ENCODE measurements at places on chromosomes 7 and 10.

DNA sequence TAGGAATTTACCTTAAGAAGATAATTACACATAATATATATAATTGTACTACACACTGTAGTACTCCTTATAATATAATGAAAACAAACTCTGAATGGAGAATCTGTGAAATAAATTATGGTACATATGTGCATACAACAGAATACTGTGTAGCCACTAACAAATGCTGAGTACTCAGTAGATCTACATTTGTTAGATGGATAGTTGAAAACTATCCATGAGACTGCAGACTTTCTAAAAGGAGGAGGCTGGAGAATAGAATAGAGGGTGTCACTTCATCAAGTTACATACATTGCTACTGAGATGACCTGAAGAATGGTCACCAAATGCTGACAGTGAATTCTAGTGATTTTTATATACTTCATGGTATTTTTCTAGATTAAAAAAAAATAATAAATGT, 68.7 kb upstream of the OGDHL start:
- DNase-seq, result no peak

- DNase-seq, result no peak
Measured at GRCh38 chr7:1762238-1762945, 92.3 kb downstream of the ELFN1 start.

DNA sequence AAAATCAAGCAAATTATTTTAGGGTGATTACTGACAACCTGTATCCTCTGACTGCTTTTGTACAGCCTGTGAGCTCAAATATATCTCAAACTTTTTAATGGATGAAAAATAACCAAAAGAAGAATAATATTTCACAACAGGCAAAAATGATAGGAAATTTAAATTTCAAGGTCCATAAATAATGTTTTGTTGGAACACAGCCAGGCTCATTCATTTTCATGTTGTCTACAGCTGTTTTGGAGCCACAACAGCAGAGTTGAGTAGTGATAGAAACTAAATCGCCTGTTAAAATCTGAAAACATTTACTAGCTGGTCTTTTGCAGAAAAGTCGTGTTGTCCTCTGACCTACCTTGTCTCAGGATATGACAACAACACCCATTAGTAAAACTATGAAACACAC, 75.9 kb downstream of the GLI3 start:
- no peak for DNase-seq

GRCh38 chr7:12866207-12866606, 178.8 kb downstream of the ARL4A start:
- DNase-seq, result no peak

GRCh38 chr7:111215550-111215949, 124.6 kb downstream of the LRRN3 start:
- no peak for DNase-seq

- DNase-seq, result no peak
Measured at GRCh38 chr7:2645274-2645868, 13.6 kb downstream of the TTYH3 start.

- no peak for DNase-seq
Measured at GRCh38 chr7:158539711-158540146, 47.9 kb downstream of the PTPRN2 start.

- no peak for DNase-seq
Measured at GRCh38 chr7:47627580-47628283, 45.8 kb upstream of the TNS3 start.

DNA sequence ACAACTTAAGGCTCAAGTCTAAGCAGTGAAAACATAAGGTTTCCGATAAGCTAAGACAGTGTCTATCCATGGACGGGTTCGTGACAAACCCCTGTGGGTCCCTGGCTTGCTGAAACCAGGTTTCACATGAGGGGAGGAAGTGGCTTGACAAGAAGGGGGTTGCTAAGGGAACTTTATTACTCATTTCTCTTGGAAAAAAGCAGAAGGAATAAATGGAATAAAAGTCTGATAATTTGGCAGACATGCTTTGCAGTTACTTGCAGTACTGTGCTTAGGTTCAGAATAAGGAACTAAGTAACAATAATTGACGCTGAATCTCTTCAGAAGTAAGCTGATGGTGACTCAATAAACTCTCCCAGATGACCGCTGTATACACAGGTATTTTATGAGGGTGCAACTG, 34.7 kb downstream of the RBM17 start:
- DNase-seq, result no peak

GRCh38 chr7:26449175-26450165, 157.8 kb downstream of the SNX10 start:
- no peak for DNase-seq

DNA sequence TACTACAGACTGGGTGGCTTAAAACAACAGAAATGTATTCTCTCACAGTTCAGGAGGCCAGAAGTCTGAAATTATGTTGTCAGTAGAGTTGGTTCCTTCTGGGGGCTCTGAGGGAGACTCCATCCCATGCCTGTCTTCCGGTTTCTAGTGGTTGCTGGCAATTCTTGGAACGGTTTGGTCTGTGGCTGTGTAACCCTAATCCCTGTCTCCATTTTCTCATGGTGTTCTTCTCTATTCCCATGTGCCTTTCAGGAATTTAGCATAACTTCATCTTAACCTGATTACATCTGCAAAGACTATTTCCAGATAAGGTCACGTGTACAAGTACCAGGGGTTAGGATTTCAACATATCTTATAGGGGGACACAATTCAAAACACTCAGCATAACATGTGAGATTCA, 73.2 kb downstream of the FAM241B start:
- no peak for DNase-seq

- peak; percentile 83 for DNase-seq
Measured at GRCh38 chr7:14902589-14903067, at the start of gene DGKB. TSS of gene DGKB (minus strand) at chr7:14902751.

DNA sequence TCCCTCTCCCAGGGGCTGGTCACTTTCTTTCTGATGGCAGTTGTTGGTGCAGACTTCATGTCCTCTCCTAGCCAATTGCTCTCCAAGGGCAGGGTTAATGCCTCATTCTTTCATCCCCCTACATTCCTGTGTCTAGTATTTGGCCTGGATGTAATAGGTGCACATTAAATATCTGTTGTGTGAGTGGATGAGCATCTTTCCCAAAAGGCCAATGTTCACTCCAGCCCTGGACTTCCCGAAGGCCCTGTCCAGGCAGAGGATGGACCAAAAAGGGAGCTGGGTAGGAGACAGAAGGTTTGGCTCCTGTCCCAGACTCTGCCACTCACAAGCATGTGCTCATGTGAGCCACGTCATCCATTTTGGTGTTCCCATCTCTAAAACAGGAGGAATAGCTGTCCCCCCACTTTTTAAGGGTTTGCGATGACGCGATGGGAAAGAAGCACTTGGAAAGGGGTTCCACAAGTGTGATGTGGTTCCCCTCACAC, 47.5 kb downstream of the RGS10 start:
- DNase-seq, result no peak

DNA sequence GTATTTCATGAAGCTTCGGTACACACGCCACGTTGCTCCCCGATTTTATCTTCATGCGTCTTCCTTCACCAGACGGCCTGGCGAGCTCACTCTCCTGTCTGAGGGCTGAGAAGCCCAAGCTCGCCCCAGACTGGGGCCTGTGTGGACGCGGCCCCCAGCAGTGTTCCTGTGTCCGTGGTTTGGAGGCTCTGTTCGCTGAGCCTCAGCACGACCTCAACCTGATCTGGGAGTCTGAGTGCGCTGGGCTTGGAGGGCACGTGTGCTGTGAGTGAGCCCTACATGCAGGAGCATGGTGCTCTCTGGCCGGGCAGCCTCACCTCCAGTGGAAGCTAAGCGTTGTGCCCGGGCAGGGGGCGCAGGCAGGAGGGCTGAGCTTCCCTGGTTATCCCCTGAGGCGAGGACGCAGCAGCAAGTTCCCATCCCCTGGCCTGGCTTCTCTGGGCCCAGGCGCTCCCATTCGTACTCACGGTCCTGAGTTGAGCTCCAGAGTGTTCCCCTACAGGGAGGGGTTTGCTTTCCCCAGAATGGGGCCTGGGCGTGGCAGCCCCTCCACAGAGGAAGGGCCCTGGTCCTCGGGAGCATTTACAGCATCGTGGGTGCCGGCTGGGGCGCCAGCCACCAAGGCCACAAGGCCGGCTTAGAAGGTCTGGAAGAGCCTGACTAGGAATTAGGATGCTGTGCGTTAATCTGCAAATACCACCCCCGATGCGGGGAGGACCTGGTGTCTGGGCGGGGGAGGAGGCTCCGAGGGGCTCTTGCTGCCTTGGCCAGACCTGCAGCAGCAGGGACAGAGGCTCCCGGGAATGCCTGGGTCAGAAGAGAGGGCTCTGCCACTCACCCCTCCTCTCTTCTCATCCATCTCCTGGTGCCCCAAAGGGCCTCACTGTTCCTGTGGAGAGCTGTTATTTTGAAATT, 400.6 kb downstream of the DNAJB6 start:
- DNase-seq, result no peak

DNA sequence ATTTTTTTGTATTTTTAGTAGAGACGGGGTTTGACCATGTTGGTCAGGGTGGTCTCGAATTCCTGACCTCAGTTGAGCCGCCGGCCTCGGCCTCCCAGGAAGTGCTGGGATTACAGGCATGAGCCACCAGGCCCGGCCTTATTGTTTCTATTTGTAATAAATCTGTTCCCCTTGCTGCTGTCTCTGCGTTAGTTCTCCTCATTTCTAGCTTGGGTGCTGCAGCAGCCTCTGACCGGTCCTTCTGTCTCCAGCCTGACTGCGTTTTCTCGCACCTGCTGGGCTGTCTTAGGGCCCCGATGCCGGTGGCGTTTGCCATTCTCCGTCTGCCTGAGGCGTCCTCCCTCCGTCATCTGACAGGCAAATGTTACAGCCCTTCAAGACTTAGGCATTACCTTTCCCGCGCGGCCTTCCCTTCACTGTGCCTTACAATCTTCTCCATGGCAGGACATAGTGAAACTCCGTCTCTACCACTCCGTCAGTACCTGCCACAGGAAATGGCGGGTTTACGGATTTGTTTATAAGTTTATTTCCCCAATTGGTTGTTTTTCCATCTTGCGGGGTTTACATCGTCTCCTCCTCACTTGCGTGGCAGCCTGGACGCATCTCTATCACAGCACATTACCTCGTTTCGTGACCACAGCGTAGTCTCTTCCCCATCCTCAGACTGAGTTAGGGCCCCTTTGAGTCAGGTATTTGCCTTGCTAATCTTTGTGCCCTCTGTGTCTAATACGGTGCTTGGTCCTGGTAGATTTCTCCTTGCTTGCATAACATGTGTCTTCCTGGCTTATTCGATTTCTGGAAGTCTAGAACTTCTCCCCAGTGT, 2.3 kb upstream of the GIMAP8 start:
- DNase-seq, result no peak

DNA sequence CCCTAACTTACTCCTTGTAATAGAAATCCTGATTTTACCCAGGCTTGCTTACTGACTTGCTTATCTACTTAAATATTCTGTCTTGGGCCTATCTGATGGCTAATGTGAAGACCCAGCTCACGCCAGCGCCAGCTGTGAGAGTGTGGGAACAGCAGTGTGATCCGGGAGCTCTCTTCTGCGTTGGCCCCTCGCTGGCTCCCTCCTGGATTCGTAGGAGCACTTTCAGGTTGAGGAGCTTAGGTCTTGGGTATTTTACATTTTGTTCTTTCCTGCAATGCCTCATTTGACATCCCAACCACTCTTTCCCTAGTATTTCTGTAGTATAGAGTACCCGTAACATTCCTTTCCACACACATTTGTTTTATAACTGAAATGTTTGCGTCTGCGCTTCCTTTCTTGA, 51.7 kb downstream of the CREM start:
- no peak for DNase-seq

DNA sequence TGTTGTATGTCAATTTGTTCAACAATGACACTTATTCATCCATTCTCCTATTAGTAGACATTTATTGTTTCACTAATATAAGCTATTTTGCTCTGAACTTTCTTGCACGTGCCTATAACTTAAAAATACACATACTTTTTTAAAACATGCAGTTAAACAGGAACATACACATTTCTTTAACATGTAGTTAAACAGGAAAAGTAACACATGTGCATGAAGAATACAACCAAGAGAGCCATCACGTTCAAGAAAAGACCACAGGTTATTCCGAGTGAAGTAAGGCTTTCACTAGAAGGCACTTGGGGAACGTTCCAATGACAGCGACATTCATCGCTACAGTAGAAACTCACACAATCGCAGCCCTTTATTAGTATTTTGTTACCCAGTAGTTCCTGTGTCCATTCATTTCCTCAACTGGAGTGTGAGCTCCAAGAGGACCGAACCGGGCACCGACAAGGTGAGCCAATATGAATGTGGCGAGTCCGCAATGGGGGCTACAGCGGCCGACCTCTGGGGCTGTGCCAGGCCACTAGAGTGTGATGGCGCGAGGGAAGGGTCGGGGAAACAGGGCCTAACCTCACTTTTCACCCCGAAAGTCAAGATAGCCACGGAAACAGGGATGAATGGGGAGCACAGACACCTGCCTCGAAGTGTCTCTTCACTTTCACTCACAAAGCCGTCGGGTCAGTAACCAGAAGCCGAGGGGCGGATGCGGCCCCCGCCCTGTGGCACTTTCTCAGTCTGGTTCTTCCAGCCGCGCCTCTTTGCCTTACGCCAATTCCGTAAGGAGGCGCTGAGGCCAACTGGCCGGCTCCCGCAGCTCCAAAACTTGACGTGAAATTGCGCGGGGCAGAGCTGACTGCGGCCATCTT, 775 bp upstream of the SEPTIN7 start:
- peak; percentile 99 for DNase-seq

- DNase-seq, result no peak
Measured at GRCh38 chr7:151459726-151460473, 20.0 kb upstream of the CRYGN start.

DNA sequence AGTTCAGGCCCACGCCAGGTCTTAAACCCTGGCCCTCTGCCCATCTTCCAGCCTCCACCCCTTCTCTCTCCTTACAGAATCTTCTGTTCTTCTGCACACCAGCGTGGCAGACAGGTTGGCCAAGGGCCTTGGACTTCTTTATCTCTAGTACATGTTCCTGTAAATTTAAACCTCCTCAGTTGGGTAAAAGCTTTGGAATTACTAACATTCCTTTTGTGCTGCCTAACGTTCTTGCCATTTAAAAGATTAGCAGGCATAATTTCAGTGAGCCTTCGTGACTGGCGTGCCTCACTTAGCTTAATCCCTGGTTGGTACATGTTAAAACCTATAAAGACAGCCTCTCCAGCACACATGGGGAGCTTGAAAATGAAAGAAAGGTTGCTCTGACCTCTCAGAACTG, 192.2 kb downstream of the CUX1 start:
- DNase-seq, result no peak

- no peak for DNase-seq
Measured at GRCh38 chr7:81111781-81112540, 193.1 kb upstream of the SEMA3C start.

DNA sequence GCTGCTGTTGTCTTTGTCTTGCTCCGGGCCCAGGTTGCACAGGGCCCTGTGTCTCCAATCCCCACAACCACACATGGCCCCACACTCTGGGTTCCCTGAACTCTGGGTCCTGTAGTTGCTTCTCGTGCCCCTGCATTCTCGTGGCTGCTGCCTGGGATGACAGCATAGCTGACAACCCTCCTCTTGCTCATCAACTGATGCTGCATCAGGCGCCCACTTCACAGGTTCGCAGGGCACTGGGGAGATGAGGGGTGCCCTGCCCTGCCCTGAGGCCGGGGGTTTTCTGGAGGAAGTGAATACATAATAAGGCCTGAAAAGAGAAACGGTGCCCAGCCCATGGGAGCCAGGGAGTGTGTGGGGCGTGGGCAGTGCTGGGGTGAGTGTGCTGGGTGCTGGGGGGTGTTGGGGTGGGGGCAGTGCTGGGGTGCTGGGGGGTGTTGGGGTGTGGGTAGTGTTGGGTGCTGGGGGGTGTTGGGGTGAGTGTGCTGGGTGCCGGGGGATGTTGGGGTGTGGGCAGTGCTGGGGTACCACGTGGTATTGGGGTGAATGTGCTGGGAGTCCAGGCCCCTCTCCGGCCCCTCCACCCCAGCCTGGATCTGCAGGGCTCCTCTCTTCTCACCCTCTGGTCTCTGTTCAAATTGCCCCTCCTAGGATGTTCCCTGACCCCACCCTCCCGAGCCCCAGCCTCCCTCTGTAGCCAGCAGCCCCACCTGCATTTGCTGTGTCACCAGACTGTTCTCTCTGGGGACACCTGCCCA, 2.0 kb upstream of the MTG1 start:
- DNase-seq, result no peak

All from NCI-H1417 (cell line).